ENCODE measurements at places on chromosomes 6 and 20.

- no peak for DNase-seq
Measured at GRCh38 chr6:41503827-41504465, 42.2 kb upstream of the FOXP4 start.

DNA sequence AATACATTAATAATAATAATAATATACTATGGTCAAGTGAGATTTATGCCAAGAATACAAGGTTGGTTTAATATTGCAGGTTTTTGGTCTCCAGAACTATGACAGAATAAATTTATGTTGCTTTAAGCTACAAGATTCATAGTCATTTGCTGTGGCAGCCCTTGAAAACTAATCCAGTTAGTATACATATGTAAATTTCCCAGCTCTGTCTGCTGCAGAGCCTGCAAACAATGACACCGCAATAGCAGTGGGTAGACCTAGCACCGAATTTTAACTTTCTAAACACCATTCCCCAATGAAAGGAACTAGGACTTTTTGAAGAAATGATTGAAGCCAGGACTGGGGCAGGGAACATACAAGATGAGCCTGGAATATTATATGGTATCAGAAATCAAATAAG is 647.7 kb upstream of the NRSN1 start:
- DNase-seq: no peak

- DNase-seq: no peak
Measured at GRCh38 chr6:164990901-164991300, 318.5 kb downstream of the C6orf118 start.

- DNase-seq: no peak
Measured at GRCh38 chr6:13362412-13362811, 34.1 kb upstream of the TBC1D7 start.

DNA sequence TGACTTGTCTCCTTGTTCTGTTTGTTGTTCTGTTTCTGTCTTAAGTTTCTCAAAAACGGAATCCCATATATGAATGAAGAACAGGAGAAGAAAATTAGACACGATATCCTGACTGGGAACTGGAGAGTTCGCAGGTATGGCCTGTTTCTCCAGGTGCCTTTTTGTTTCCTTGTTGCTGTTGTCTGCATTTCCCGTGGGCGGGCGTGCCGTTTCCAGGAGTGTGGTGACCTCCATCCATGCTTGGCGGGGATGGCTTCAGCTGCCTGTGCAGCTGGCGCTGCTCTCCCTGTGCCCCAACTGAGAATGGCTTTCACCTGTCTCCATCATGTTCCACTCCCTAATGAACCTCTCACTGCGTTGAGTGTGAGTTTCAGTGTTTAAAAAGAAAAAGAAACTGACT is 4.4 kb downstream of the PNLDC1 start:
- no peak for DNase-seq

GRCh38 chr20:48342822-48343513 is 484.8 kb downstream of the PREX1 start:
- DNase-seq: no peak

- no peak for DNase-seq
Measured at GRCh38 chr6:37903351-37904340, 84.1 kb downstream of the ZFAND3 start.

DNA sequence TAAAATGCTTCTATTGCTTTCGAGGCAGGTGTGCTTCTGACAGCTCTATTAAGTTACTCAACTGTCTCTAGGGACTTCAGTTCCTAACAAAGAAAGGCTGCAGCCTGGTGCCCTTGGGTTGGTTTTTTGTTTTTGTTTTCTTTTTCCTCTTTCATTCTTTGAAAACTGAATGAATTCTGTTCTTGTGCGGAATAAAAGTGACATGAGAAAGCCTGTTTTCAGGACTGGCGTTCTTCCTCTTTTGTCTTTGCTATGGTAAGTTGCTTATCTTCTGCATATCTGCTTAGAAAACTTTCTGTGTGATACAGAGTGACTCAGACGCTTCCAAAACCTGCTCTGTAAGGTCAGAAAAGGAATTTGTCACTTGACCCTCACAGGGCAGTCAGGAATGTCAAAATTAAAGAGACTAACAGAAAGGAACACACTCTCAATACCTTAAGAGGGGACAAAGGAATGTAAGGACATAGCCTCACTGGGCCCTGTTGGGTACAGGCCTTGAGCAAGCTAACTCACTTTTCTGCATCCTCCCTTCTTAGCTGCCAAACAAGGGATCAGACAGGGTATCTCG is 56.2 kb upstream of the NHSL1 start:
- no peak for DNase-seq

- no peak for DNase-seq
Measured at GRCh38 chr6:113405326-113406047, 451.7 kb upstream of the MARCKS start.

DNA sequence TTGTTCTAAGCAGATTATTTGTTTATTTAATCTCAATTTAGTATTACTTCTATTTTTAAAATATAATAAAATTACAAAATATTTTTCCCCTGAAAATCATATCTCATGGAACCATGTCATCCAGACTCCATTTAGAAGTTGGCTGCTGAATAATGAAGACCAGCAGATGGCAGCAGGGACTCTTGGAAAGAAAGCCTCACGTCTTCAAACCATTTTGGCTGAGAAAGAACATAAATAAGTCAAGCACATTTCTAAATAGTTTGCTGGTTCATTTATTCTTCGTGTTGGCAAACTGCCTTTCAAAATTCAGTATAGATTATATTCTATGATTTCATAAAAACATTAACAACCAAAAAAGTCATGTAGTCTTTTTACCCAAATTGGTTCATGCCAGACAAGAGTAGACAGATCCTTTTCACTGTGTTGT is 71.7 kb downstream of the RCAN2 start:
- peak; percentile 4 for DNase-seq

DNA sequence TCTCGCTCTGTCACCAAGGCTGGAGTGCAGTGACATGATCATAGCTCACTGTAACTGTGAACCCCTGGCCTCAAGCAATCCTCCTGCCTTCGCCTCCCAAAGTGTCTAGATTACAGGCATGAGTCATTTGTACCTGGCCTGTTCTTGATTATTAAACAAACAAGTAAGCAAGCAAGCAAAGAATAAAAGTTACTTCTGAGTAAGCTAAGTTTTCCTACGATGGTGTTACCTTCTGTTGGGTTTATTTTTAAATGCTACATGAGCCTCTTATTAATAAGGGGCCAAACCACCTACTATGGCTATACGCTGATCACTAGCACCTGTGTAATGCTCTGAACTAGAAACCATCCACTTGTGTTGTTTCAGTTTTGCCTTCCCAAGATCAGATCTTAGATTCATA is 50.8 kb downstream of the IL22RA2 start:
- DNase-seq: no peak

GRCh38 chr20:23435626-23436539 is 3.6 kb upstream of the CSTL1 start:
- no peak for DNase-seq

DNA sequence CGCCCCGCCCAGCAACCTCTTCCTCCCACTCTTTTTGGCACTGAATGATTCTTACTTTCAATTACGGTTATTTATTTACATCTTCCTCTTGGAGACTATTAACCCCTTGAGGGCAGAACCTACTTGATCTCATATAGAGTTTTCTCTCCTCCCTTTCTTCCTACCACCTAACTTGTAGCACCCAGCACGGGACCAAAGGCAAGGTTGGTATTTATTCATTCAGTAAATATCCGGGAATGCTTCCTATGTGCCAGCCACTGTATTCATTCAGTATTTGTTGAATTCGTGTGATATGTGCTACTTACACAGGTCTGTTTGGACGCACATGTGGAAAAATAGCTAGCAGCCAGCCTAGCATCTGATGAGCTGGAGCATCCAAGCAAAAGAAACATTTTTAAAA is 1.3 kb upstream of the CNKSR3 start:
- no peak for DNase-seq

DNA sequence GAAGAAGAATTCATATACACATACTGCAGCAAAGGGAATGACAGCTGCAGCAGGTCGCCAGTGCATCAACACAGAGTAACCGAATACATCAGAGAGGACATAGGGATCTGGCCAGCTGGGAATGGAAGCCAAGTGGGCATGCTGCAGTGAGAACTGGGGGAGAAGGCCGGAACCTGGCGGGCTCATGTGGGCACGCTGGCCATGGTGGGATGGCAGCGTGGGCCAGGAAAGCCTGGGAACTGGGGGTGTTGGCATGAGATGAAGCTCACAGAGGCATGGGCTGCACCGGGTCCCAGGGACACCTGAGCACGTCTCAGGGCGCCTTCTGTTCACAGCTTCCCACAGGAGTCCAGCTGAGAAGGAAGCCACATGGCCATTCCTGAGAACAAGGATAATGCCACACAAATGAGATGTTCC is 139.5 kb upstream of the AGPAT4 start:
- no peak for DNase-seq

Data from CMK (cell line).